ENCODE measurements at places on chromosomes 6 and 20. TPM values are rescaled to one million over a fixed set of nuclear protein-coding genes. Genes with fewer than 3 reads are reported as not detected.

Gene SYNGAP1
- 8.0 TPM for total RNA-seq

Gene ELOVL4
- 8.7 TPM for total RNA-seq

Gene AGER
- 0.50 TPM for total RNA-seq

Gene CDSN
- total RNA-seq, result not detected

Gene SLC13A3
- total RNA-seq, result 6.0 TPM

Gene IMPG1
- total RNA-seq, result not detected

Gene CLPSL2
- not detected for total RNA-seq

Gene CTAGE9
- not detected for total RNA-seq

Gene TAAR1
- total RNA-seq, result not detected

Gene EFCAB8
- not detected for total RNA-seq
